Epithelial cell of prostate (primary cell): ENCODE measurements at places on chromosomes 16 and 17.

GRCh38 chr17:69445132-69445531, 30.6 kb downstream of the MAP2K6 start:
- DNase-seq = no peak

GRCh38 chr17:8718001-8718563, 26.6 kb downstream of the CCDC42 start:
- DNase-seq = no peak

- DNase-seq = no peak
Observed at GRCh38 chr17:34099859-34100515, 155.1 kb upstream of the CCL2 start.

DNA sequence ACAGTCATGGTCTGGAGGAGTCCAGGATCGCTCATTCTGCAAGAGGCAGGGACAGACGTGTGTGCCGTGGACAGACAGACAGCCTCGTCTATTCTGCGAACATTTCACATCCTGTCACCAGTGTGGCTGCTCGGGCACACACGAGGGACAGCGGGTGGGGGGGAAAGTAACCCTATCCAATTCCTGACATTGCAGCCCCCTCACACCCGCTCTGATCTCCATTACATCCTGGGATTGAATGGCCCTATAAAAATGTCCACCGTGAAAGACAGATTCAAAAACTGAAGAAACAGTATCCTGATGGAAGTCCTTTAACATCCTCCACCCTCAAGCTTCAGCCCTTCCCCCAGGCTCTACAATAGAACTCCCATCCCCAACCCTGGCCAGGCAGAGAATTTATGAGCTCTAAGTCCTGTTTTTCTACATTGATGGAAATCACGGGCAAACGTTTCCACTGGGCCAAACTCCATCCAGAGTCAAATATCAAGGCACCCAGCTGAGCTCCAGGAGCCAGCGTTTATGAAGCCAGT, 39.4 kb downstream of the HS3ST3A1 start:
- peak; percentile 57 for DNase-seq
